Stimulated activated CD4-positive, alpha-beta T cell treated with anti-CD3 and anti-CD28 coated beads, Interleukin-15, amount 100 ng/mL, for 1 hour (primary cell): ENCODE measurements at places on chromosomes 11 and 22.

GRCh38 chr11:83722392-83723119 lies 436.4 kb upstream of the CCDC90B start:
- no peak for DNase-seq

DNA sequence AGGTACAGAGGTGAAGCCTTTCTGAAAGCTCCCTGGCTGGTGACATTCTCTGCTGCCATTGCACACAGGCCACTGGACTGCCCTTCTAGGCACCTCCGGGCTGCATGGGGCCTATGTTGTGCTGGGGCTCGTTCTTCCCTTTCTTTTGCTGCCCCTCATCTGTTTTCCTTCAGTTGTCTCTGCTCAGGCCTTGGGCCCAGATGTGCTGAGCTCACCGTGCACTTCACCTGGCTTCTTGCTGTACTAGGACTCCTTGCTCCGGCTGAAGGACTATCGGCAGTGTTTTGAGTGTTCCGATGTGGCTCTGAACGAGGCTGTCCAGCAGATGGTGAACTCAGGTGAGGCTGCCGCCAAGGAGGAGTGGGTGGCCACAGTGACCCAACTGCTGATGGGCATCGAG lies 59.4 kb downstream of the CABIN1 start:
- DNase-seq: no peak

GRCh38 chr11:15828215-15828853 lies 528.0 kb downstream of the SOX6 start:
- no peak for DNase-seq

- no peak for DNase-seq
These were observed 6.2 kb downstream of the TEAD1 start for GRCh38 chr11:12680246-12680939.

GRCh38 chr11:23284631-23285030 lies 424.4 kb upstream of the CCDC179 start:
- no peak for DNase-seq

- no peak for DNase-seq
These were observed 113.9 kb downstream of the RPS6KA4 start for GRCh38 chr11:64472593-64473455.

DNA sequence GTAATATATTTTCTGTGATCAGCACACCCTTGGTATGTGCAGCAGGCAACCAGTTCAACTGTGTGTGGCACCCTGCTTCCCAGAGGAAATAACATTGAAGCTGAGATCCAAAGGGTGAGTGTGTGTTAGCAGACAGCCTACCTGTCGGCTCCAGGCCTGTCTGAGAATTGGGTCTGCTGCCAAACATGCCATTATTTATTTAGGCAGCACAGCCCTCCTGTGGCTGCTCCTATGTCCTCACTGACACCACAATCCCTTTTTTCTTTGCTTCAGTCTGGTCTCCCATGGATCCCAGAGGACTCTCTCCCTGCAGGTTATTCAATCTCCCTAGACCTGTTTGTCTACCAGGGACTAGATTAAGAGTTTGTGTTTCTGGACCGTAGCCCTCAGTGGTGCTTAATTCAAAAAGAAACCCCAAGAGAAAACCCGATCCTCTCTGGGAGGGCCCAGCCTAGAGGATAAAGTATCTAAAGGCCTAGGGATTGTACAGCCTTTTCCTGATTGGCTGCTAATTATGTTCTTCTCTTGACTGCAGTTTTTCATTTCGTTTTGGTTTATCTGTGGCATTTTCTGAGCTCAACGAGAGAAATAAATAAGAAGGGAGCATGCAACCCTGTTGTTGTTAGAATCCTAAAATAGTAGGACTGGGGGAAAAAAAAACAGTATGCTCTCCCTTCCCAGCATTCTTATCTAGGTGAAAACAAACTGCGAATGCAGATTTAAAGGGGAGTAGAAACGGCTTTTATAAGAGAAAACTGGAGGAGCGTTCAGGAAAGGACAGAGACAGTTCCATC lies 24.1 kb downstream of the KCNE3 start:
- no peak for DNase-seq
